CD4-positive, alpha-beta T cell treated with Interleukin-4 for 1 hour (primary cell): ENCODE measurements at places on chromosomes 4 and X.

GRCh38 chr4:114264877-114265291 lies 285.4 kb upstream of the ARSJ start:
- DNase-seq: no peak

DNA sequence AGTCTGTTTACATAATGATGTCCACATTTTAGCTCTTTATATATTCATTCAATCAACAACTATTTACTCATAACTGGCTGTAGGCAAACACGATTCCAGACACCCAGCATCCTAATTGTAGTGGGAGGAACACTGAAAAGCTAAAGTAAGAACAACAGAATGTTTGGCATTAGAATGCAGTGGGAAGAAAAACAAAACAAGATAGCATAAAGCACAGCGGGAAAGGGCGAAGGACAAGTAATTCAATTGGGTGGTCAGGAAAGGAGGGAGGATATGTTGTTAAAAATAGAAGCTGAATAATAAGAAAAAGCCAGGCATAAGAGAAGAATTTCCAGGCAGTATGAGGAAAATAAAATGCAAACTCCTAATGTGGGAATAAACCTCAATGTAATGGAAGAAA lies 189.5 kb upstream of the FAT4 start:
- no peak for DNase-seq

- DNase-seq: no peak
These were observed 5.6 kb downstream of the GAK start for GRCh38 chr4:926538-926937.

GRCh38 chr4:156102411-156102810 lies 148.7 kb upstream of the CTSO start:
- no peak for DNase-seq

GRCh38 chr4:187370918-187371317 lies 624.7 kb upstream of the ZFP42 start:
- no peak for DNase-seq

- DNase-seq: no peak
These were observed 898 bp downstream of the UBQLN2 start for GRCh38 chrX:56564164-56564885.

- no peak for DNase-seq
These were observed 12.2 kb upstream of the FGF2 start for GRCh38 chr4:122814426-122814825.

- peak; percentile 20 for DNase-seq
These were observed 4.1 kb upstream of the CD38 start for GRCh38 chr4:15774020-15774420.

DNA sequence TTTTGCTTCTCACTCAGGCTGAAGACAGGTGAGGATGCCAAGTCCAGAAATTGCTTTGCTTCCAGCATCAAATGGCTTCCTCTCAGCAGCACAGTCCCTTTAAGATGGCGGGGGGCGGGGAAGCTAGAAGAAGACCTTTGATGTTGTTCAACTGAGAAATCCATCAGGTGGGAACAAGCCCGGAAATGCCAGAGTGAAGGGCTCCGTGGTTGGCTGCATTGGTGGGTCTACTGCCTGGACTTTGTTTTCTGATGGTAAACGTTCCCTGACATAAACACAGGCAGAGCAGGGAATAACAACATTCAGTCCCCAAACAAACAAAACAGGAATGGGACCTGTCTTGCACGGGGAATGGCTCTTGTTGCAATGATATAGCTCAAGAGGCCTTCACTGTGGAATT lies 37.3 kb downstream of the APLN start:
- no peak for DNase-seq

GRCh38 chrX:74579597-74580198 lies 34.7 kb downstream of the RLIM start:
- DNase-seq: no peak

DNA sequence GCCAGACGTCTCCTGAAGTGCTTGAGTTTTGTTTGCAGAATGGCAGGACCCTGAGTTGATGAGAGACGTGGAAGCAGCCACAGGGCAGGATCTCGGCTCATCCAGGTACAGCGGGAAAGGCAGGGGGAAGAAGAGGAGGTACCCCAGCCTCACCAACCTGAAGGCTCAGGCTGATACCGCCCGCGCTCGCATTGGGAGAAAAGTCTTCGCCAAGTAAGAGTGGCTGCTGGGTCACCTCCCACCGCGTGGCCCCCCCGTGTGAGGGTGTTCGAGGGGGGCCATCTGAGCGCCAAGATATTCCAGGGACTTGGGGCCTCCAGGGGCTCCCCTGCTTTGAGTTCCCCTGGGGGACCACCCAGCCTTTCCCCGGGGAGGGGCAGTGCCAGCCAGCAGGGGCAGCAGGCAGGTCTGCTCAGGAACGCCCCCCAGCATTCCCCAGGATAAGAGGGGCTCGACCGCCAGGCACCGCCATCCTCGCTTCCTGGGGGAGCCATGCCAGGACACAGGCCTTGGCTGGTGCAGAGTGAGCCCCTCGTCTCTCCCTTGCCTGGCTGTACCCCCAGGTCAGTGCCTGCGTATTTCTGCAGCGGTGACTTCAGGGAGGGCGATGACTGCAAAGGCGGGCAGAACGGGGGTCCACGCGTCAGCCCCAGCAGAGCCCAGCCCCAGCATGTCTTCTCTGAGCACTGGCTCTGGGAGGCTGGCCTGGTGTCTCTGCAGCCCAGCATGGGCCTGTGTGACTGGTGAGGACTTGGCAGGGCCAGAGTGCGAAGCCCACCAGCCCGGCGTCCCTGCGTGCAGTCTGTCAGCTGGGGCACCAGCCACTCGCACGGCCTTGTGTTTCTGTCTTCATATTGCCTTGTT lies 22.3 kb downstream of the NKX1-1 start:
- no peak for DNase-seq

- DNase-seq: no peak
These were observed 174.4 kb upstream of the FGF13 start for GRCh38 chrX:138885886-138886285.

GRCh38 chr4:29405116-29405515 lies 1315.1 kb upstream of the PCDH7 start:
- DNase-seq: no peak
